Dermis lymphatic vessel endothelial cell (primary cell): ENCODE measurements at places on chromosomes 7 and 10. TPM values are rescaled to one million over a fixed set of nuclear protein-coding genes. Genes with fewer than 3 reads are reported as not detected.

The LRRC17 gene
- total RNA-seq, result 0.26 and 0.43 TPM in 2 replicates

The C10orf95 gene
- not detected in 2 replicates for total RNA-seq

The PRSS1 gene
- not detected in 2 replicates for total RNA-seq

The EGR2 gene
- 0.17 and 0.22 TPM in 2 replicates for total RNA-seq

The MRPS24 gene
- total RNA-seq, result 48.7 and 59.5 TPM in 2 replicates

The TNKS2 gene
- total RNA-seq, result 55.4 and 65.6 TPM in 2 replicates

The HABP2 gene
- total RNA-seq, result 0.09 and 0.22 TPM in 2 replicates

The GATA3 gene
- under 0.01 TPM in 1 of 2 replicates, not detected in the other for total RNA-seq

The TBX20 gene
- not detected in 2 replicates for total RNA-seq

The MMP21 gene
- total RNA-seq, result 1.1 TPM in 2 replicates

The NSUN6 gene
- 6.4 and 6.6 TPM in 2 replicates for total RNA-seq

The UBE2D4 gene
- 3.8 and 5.3 TPM in 2 replicates for total RNA-seq

The AASS gene
- 25.1 and 29.5 TPM in 2 replicates for total RNA-seq

The UPP1 gene
- total RNA-seq, result 4.2 and 9.3 TPM in 2 replicates

The DNAH11 gene
- 0.11 TPM in 1 of 2 replicates, not detected in the other for total RNA-seq

The UPK3BL2 gene
- 0.60 and 2.3 TPM in 2 replicates for total RNA-seq

The TMEM130 gene
- total RNA-seq, result not detected in 2 replicates

The CLRN3 gene
- total RNA-seq, result 0.33 and 0.43 TPM in 2 replicates

The MYL10 gene
- total RNA-seq, result not detected in 2 replicates

The TNS3 gene
- total RNA-seq, result 3.3 and 4.0 TPM in 2 replicates

The ASZ1 gene
- not detected in 2 replicates for total RNA-seq

The ANK3 gene
- total RNA-seq, result 0.11 and 0.17 TPM in 2 replicates

The NUTM2B gene
- 0.26 and 0.33 TPM in 2 replicates for total RNA-seq

The RBM20 gene
- 1.1 and 1.6 TPM in 2 replicates for total RNA-seq

The MCM10 gene
- total RNA-seq, result 2.0 TPM in 2 replicates

The PYROXD2 gene
- total RNA-seq, result 2.5 and 4.9 TPM in 2 replicates

The GBF1 gene
- total RNA-seq, result 11.1 and 11.9 TPM in 2 replicates

The ZEB1 gene
- total RNA-seq, result 78.2 and 108 TPM in 2 replicates

The NUTM2E gene
- not detected in 2 replicates for total RNA-seq

The OR2A7 gene
- total RNA-seq, result not detected in 2 replicates

The PILRA gene
- total RNA-seq, result 0.17 and 0.22 TPM in 2 replicates

The LIMK1 gene
- 9.5 and 9.8 TPM in 2 replicates for total RNA-seq

The CTAGE15 gene
- 0.11 TPM in 1 of 2 replicates, not detected in the other for total RNA-seq

The SPDYE5 gene
- total RNA-seq, result not detected in 2 replicates

The CHAT gene
- not detected in 2 replicates for total RNA-seq

The HOXA2 gene
- 0.11 and 0.43 TPM in 2 replicates for total RNA-seq

The SH2D4B gene
- total RNA-seq, result under 0.01 TPM in 2 replicates

The HTRA1 gene
- total RNA-seq, result 43.1 and 63.7 TPM in 2 replicates

The ZNF503 gene
- total RNA-seq, result 1.3 and 1.9 TPM in 2 replicates

The SORCS3 gene
- not detected in 2 replicates for total RNA-seq

The ITIH5 gene
- total RNA-seq, result 0.33 and 0.52 TPM in 2 replicates

The NODAL gene
- total RNA-seq, result not detected in 2 replicates

The GRM8 gene
- 0.09 TPM in 1 of 2 replicates, not detected in the other for total RNA-seq

The PRR15 gene
- total RNA-seq, result under 0.01 and 0.09 TPM in 2 replicates

The OR6V1 gene
- not detected in 2 replicates for total RNA-seq

The SPDYE9 gene
- not detected in 2 replicates for total RNA-seq

The SORCS1 gene
- total RNA-seq, result not detected in 2 replicates

The OTUD1 gene
- total RNA-seq, result 7.7 and 11.3 TPM in 2 replicates

The SCIN gene
- total RNA-seq, result 0.11 and 0.17 TPM in 2 replicates

The SYNPO2L gene
- total RNA-seq, result not detected in 2 replicates

The CNPY1 gene
- not detected in 2 replicates for total RNA-seq

The PIP gene
- not detected in 2 replicates for total RNA-seq

The MSMB gene
- not detected in 2 replicates for total RNA-seq

The SPAM1 gene
- not detected in 2 replicates for total RNA-seq

The ZCWPW1 gene
- total RNA-seq, result 1.1 and 1.2 TPM in 2 replicates

The APBB1IP gene
- total RNA-seq, result 0.11 TPM in 1 of 2 replicates, not detected in the other

The SRRM3 gene
- total RNA-seq, result 1.7 and 2.8 TPM in 2 replicates

The CHST3 gene
- total RNA-seq, result 4.4 and 8.0 TPM in 2 replicates

The ADAMTS14 gene
- total RNA-seq, result under 0.01 and 0.11 TPM in 2 replicates

The FLNC gene
- total RNA-seq, result 98.2 and 119 TPM in 2 replicates
